Sigmoid colon (tissue), 7 donors: ENCODE measurements at places on chromosomes 12 and 14. TPM values are rescaled to one million over a fixed set of nuclear protein-coding genes. Genes with fewer than 3 reads are reported as not detected.

DNA sequence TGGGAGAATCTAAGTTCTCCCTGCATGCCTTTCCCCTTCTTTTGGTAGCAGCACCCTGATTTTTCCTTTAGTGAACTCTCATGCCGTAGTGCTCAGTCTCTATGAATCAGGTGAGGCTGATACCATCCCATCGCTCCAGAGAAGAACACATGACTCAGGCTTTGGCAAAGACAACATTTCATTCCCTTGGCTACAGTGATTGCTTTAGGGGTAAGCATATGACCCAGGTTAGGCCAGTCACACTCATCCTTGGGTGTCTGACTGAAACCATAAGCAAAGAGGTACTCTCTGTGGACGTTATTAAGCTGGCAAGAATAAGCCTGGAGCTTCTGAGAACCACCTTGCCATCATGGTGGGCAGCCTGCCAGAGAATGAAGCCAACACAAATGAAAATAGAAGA is 141.8 kb downstream of the MYRFL start:
- no peak for DNase-seq

ESR2 gene
- total RNA-seq = 0.27 TPM

DNA sequence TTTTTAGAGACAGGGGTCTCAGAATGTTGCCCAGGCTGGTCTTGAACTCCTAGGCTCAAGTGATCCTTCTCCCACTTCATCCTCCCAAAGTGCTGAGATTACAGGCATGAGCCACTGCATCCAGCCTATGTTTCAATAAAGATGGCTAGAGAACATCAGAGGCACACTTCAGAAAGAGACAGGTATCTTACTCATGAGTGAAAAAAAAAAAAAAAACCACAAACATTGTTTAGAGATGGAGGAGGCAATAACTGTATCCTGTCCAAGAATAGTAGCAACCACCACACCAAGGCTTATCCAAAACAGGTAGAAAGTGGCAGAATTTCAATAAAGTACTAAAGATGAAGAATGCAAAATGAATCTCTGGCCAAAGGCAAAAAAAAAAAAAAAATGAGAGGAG is 30.3 kb downstream of the EEA1 start:
- no peak for DNase-seq

SLC6A13 gene
- total RNA-seq = not detected

WNT5B gene
- total RNA-seq = 72.3 TPM

NRL gene
- 0.71 TPM for total RNA-seq

- DNase-seq = no peak
Observed at GRCh38 chr14:81234278-81234677, 13.5 kb upstream of the GTF2A1 start.

- no peak for DNase-seq
Observed at GRCh38 chr12:67509666-67510386, 138.7 kb upstream of the DYRK2 start.

GRCh38 chr12:132672116-132672515 is 15.0 kb downstream of the POLE start:
- DNase-seq = peak; percentile 46

DNA sequence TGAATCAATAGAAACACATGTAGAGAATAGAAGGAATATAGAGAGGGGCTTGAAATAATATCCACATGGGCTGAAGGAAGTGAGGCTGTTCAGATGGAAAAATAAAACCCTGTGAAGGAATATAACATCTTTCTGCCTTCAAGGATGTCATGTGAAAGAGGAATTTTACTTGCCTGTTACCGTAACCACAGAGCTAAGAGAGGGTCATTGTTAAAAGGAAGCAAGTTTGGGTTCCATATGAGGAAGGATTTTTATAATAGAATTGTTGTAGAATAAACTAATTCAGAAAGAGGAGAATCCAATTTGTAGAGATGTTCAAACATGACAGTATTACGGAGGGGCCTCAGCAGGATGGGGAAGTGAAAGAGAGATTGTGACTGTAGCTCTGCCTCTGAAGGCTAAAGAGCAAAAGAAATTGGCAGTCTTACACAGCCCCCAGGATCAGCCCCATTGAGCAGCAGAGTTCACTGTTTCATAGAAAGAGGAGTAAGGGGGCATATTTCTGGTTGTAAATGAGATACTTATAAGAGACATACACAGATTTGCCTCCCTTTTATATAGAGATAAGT is 41.8 kb upstream of the PTPRR start:
- DNase-seq = no peak

DNA sequence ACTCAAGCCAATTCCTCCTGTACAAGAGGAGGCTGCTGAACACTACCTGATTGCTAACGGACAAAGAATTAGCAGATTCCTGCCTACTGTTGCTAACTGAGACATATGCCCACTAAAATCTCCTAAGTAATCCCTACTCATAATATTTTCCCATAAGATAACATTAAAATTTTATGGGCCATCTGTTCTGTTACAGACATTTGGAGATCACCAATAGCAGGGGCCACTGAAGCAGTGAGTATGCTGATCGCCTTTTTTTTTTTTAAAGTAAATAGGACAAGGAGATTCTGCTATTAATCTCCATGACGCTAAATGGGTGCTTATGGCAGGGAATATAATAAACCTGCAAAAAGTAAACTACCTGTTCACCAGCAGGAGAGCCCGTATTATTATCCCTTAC is 292.9 kb downstream of the MED13L start:
- DNase-seq = no peak

TUNAR gene
- not detected for total RNA-seq

DNA sequence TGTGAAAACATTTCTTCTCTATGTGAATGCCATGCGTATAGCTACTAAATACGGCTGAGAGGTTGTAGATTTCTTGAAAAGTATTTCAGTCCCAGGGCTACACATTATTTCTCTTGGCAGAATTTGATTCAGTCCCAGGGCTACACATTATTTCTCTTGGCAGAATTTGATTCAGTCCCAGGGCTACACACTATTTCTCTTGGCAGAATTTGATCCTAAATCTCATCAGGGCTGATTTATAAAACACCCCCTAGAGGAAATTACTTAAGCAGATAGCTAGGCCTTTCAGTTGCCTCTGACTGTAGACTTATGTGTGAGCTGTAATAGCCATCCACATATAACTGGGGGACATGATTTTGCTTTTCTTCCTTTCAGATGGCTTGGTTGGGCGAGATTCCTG is 50.4 kb downstream of the AK7 start:
- no peak for DNase-seq

OR6C2 gene
- not detected for total RNA-seq

FERMT2 gene
- 280 TPM for total RNA-seq

GRCh38 chr12:112386726-112387125 is 4.5 kb upstream of the HECTD4 start:
- DNase-seq = no peak

TAS2R43 gene
- 2.9 TPM for total RNA-seq

DNA sequence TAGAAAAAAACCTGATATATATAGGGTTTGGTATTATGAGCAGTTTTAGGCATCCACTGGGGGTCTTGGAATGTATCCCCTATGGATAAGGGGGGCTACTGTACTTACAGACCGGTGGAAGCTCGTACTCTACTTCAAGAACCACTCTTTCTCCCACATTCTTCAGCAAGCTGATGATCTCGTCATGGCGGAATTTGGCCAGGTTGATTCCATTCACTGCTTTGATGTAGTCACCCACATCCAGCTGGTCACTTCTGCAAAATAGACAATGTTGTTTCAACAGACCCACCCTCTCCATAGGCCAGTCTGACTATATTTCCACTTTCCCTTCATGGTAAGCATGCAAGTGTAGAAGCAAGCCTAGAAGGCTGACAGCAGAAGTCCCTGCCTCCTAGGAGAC is 139.9 kb downstream of the GRIP1 start:
- DNase-seq = no peak

- DNase-seq = no peak
Observed at GRCh38 chr12:112809684-112810083, 18.1 kb downstream of the RPH3A start.

PIK3C2G gene
- 0.71 TPM for total RNA-seq

GRCh38 chr14:66635435-66635834 is 127.5 kb downstream of the GPHN start:
- no peak for DNase-seq

GRCh38 chr12:77553976-77554619 is 276.6 kb upstream of the NAV3 start:
- no peak for DNase-seq

GRCh38 chr12:111444925-111445725 is 39.4 kb downstream of the SH2B3 start:
- DNase-seq = peak; percentile 87

RNASE9 gene
- total RNA-seq = not detected

- DNase-seq = no peak
Observed at GRCh38 chr12:113387631-113388030, 16.1 kb downstream of the SDS start.

MYH6 gene
- total RNA-seq = not detected

PIWIL1 gene
- total RNA-seq = not detected

DNA sequence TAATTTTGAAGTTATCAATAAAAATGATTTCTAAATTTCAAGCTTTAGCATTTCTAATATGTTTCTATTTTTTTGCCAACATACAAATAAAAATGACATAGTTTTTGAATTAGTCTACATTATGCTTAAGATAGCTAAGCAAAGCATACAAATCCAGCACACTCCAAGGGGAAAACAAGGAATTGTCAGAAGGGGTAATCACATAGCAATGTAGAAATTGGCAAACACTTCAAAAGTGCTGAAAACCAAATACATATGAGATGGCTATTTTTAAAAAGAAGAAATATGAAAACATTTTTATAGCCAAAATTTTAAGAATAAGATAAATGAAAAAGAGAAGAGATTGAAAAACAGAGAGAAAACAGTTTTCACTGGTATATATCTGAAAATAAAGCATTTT is 308.0 kb downstream of the SLC6A15 start:
- DNase-seq = no peak

PRKCH gene
- total RNA-seq = 7.6 TPM

GRCh38 chr14:52103416-52103815 is 34.6 kb upstream of the NID2 start:
- DNase-seq = no peak

DNA sequence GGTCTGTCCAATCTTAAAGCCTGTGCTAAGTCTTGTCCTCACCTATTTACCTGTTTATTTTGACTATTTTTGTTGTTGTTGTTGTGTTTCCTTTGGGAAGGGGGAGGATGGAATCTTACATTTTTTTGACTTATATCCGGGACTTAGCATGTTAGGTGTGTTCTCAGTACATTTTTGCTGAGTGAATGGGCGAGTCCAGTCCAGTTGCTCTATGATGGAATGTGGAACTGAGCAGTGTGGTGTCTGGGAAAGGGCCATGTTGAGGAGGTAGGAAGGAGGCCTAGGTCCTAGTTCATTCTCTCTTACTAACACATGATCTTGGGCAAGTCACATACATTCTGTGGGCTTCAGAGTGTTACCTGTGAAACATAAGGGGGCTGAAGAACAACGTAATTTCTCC is 80.9 kb upstream of the SLC38A2 start:
- no peak for DNase-seq

- DNase-seq = no peak
Observed at GRCh38 chr14:70708717-70709570, 67.2 kb downstream of the TTC9 start.

MAP1LC3B2 gene
- total RNA-seq = 1.1 TPM

GRCh38 chr14:60257865-60258264 is 8.8 kb downstream of the PPM1A start:
- DNase-seq = no peak

DNA sequence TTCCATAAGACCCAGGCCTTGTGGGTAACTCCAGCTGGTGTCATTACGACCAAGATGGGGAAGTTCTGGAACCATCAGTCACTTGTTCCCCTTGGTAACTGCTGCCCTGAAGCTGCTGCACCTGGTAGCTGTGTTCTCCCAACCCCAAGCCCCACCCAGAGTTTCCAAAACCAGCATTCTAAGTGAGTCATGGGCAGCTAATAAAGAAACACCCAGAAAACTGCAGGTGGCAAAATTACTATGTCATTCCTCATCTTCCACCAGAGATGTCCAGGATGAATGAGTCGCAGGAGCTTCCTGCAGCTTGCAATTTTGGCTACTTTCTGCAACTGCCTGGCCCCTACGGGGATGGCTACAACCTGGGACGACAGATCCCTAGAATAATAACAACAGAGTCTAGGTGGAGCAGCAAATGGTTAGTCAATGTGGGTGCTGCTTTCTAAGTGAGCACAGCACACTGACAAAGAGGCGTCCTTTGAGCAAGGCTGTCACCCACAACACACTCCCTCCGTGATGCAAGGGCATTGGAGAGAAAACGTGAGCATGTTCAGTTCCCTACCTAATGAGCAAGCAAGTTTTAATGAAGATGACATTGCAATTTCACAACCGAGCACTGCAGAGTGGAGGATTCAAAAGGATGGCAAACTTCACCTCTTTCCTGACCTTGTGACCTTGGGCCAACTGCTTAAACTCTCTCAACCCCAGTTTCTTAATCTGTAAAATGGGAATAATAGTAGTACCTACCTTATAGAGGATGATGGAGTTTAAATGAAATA is 301.4 kb upstream of the NOS1 start:
- no peak for DNase-seq

DNA sequence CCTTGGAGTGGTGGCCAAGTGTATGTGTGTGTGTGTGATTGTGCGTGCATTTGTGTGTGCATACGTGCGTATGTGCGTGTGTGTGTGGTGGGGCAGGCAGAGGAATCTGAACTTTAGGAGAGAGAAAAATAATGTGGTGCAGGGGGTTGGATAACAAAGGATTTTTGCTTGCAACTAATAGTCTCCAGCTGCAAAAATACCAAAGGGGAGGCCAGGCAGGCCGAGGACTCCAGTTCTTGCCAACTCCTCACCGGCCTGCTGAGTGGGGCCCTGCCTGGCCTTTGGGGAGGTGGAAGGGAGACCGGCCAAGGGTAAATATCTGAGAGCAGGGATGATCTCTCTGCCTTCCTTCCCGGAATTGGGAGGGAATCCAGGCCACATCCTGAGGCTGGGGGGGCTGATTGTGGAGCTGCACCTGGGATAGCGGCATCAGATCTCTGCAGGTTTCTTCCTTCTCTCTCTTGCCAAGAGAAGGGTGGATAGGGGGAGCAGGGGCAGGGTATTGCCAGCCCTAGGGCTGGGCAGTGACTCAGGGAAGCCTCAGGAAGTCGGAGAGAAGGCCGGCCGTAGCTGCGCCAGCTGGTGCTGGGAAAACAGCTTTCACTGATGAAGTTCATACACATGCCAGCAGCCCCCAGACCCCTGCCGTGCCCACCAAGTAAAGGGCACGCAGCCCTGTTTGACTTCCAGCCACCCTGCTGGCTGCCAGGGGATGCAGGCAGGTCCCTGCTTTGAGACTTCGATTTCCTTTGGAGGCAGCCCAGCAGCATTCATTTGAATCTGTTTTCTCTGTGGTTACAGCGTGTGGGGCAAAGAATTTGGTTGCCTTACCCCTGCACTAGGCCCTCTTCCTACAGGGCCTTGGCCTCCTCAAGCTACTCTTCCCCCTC is 4.6 kb upstream of the LRP1-AS start:
- peak; percentile 84 for DNase-seq

GRCh38 chr14:82313889-82314288 is 780.2 kb upstream of the SEL1L start:
- no peak for DNase-seq

- no peak for DNase-seq
Observed at GRCh38 chr12:56999456-56999855, 6.9 kb downstream of the ZBTB39 start.

- DNase-seq = no peak
Observed at GRCh38 chr14:63713764-63714163, 14.1 kb downstream of the SGPP1 start.

GRCh38 chr14:52898496-52898895 is 52.4 kb downstream of the FERMT2 start:
- DNase-seq = no peak

GRCh38 chr14:73231981-73232851 is 5.1 kb upstream of the PAPLN start:
- peak; percentile 63 for DNase-seq

GRCh38 chr14:64540208-64541202 is at the start of gene HSPA2:
HSPA2 (plus strand) TSS chr14:64540741; CDS start chr14:64540850, 109 bp downstream.
- DNase-seq = peak; percentile 100

- DNase-seq = no peak
Observed at GRCh38 chr12:101794574-101794973, 36.2 kb downstream of the GNPTAB start.
